Natural killer cell (primary cell): ENCODE measurements at places on chromosomes 3 and 15.

DNA sequence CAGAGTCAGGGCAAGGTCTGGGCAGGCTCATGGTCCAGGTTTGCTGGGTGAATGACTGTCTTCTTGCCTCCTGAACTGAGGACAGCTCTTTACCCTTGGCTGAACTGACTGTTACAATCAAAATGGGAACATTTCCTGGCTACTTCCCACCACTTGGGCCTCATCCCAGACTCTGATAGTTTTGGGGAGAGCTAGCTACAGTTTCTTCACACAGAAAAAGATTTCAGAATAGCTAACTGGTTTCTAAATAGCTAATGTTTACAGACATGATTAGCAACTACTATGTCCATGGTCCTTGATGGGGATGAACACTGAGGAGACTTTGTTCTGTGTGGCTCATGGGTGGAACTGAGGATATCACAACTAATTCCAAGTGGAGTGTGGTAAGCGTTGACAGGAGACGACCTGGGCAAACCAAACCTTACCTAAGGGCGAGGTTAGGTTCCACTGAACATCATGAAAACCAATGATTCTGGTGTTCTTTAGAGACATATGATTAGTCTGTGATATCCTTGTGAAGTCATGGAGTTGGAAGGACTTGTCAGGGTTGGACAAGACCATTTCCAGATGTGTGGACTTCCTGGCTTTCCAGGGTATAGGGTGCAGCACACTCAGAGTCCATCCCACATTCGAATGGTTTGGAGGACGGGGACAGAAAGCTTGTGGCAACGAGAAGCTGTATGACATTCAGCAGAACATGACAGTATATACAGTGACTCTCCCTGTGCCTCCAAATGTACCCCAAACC, 7.3 kb downstream of the ALPK3 start:
- DNase-seq, result no peak

DNA sequence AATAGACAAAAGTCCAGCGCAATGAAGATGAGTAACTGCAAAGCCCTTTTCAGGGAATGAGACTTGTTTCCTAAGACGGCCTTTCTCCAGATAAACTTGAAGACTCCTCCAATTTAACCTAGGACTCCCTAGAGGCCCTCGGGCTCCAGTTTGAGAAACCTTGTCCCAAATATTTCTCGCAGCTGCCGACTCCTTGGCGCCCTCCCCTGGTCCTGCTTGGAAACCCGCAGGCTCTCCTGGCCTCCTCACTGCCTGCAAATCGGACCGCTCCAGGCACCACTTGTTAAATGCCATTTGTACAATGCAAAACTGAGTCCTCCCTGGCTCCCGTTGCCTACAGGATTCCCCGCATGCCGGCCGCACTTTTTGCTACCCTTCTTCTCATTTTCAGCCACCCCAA, 36.8 kb downstream of the MUC4 start:
- no peak for DNase-seq

GRCh38 chr15:99250001-99250400, 620 bp upstream of the TTC23 start:
- DNase-seq, result no peak

DNA sequence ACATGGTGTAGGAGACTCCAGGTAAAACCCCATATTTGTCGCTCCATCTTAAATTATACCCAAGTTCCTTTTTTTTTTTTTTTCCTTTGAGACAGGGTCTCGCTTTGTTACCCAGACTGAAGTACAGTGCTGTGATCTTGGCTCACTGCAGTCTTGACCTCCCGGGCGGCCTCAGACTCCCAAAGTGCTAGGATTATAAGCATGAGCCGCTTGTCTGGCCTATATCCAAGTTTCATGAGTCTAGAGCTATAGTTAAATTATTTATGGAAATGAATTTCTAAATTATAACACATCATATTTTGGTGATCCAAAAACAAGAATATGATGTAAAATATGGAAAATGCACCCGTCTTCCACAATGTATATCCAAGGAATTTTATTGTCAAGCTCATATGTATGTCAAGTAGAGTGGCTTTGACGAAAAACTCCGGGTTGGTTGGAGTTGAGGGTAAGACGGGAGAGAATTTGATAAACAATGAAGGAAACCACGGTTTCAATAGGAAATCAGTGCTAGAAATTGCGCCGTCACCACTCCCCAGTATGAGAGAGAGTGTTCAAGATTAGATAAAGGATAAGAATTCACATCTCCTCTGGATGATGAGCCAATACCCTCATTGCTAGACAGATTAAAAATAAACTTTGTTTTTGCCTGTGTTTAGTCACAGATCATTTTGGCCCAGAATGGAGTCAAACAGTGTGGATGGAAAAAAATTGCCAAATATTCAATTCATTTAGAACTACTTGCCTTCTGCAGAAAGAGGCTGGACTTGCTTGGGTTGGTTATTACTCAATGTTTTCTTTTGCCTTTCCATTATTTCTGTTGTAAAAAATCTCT, 209.2 kb upstream of the NR2F2 start:
- no peak for DNase-seq

- no peak for DNase-seq
Measured at GRCh38 chr3:117734496-117734895, 1024.9 kb downstream of the TUSC7 start.

- DNase-seq, result no peak
Measured at GRCh38 chr3:97674461-97674860, 90.1 kb upstream of the ARL6 start.

- no peak for DNase-seq
Measured at GRCh38 chr3:71135373-71136088, 448.0 kb downstream of the FOXP1 start.

DNA sequence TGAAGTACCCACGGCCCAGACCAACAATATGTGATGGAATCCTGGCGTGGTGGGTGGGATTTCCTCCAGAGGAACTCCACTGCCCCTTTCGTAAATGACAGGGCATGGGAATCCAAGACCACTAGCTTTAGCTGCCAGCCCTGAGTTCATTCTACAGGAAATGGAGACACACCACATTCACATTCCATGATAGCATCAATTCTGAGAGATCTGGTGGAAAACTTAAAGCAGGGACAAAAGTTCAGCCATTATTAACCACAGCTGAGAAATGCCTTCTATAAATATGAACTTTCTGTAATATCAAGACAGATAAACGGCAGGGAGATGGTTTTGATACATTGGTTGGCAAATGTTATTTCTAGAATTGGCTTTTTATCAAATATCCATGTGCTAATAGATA, 98.2 kb downstream of the FBN1 start:
- DNase-seq, result no peak

- DNase-seq, result no peak
Measured at GRCh38 chr3:81936817-81937216, 175.4 kb upstream of the GBE1 start.

- DNase-seq, result no peak
Measured at GRCh38 chr3:3191675-3192285, 12.3 kb upstream of the CRBN start.

GRCh38 chr3:180808823-180809575, 103.5 kb upstream of the FXR1 start:
- no peak for DNase-seq

DNA sequence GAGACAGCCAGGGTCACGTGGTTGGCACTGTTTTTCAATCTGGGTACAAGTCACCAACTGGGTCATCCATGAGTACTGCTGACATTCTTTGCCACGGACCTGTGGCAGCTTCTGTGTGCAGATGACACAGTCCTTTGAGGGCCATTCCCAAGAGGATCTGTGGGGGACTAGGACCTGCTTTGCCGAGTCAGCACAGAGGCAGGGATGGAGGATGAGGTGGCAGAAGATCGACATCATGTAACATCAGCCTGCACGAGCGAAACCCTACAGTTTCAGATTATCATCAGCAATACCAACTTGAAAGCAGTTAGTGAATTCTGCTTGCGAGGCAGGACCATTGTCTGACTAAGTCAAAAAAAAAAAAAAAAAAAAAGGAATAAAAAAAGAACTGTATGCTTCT, 227.7 kb downstream of the FOXP1 start:
- no peak for DNase-seq

GRCh38 chr15:76763554-76763953, 141.6 kb downstream of the SCAPER start:
- no peak for DNase-seq

GRCh38 chr15:92810418-92811138, 89.5 kb upstream of the CHD2 start:
- no peak for DNase-seq

DNA sequence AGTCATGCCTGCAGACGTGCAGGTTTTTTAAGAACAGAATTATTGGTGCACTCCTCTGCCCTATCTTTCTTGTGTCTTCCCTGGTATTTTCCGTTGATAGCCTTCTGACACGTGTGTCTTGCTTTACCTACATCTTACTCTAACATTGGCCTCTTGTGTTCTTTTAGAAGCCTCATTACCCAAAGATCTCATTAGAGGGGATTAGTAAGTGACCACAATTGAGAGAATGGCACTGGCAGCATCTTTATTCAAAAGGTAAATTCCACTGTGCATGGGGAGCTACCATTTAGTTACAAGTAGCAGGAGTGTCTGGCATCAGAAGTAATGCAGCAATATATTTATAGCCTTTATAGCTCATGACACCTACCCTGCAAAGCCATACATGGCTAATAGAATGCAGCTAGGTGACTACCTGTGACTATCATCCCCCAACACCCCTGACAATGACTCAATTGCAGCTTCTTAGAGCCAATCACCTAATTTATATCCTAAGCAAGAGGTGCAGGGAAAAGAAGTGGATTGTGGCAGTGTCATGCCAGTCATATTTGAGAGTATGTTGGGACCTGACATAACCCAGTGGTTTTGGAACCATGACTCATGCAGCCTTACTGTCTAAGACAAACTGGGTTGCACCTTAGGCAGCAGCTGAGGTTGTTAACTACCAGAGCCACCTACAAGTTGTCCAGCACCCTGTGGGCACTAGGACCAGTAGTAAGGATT, 164.8 kb downstream of the GRM7 start:
- DNase-seq, result no peak

GRCh38 chr3:117054556-117054955, 345.0 kb downstream of the TUSC7 start:
- DNase-seq, result no peak

- no peak for DNase-seq
Measured at GRCh38 chr3:193978486-193978885, 157.5 kb upstream of the HES1 start.

DNA sequence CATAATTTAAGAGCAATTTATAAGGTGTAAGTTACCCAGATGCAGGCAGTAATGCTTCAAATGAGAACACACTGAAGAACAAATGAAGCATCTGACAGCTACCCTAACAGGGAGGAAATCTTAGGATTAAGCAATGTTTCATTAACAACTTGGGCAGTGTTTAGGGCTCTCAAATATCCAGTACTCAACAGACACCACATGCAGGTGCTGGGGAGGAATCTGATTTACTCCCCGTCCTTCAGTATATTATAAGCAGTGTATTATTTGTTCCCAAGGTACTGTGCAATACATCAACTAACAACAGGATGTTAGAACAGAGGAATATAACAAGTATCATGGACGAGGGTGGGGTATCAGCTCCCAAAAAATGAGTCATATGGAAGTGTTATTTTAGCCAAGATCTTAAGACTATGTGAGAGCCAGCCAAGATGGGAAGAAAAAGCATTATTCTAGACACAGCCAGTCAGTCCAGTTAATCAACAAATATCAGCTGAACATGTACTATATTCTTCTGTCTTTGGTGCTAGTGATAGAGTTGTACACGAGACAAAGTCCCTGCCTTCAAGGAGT, 20.4 kb downstream of the BTBD1 start:
- DNase-seq, result no peak

DNA sequence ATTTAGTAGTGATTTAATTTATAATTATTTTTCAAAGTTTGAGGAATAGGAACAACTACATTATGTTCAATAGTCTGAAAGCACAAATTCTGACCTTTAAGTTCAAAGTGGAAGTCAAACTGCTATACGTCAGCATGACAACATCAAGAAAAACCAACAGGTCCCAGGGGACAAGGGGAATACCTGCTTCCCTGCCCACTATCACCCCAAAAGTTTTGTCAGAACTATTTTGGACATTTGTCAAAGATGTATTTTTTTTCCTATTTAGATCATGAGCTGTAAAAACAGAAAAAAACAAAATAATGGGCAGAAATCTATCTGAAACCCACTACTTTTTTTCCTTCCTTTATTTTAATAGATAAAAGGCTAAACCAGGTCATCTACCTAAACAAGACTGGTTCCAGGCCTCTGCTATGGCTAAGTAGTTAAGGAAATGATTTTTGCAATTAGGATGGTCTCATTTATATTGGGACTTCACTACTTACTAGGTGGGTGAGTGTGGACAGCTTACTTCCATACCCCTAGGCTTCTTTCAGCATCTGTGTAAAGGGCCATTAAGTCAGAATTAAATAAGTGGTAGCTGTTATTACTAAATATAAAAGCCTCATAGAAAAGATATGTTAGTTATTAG, 746.3 kb downstream of the FHIT start:
- DNase-seq, result no peak

GRCh38 chr3:63631670-63632069, 20.8 kb upstream of the SNTN start:
- DNase-seq, result no peak

DNA sequence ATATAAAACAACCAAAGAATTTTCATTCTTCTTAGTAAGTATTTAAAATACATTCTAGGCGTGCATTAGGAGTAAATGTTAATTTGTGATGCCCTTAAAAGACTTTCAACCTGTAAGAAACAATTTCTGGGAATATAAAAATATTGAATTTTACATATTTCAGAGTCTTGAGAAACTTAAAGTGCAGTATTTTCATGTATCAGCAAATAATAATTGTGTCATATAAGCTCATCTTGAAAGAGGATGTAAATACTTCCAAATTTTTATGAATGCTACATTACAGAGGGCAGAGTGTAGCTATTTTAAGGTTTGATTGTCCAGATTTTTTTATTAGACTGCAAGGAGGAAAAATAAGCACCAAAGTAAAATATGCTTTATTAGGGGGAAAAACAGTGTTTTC, 207.1 kb downstream of the VPS13C start:
- DNase-seq, result no peak

DNA sequence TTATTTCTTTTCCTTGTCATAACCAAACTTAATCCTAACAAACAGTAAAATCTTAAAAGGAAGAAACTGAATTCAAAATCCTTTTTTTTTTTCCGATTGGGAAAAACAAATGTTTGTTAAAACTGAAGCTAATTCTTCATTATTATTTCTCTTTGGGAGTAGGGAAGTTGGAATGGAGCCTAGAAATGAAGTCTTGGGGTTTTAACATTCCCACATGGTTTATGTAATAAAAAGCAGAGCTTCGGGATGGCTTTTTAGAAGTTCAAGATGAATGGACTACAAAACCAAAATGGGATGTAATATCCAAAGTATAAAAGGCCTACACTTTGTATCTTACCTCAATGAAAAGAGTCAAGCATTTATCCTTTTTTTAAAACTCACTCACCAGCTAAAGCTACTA, 189.0 kb upstream of the TMC3 start:
- DNase-seq, result no peak

DNA sequence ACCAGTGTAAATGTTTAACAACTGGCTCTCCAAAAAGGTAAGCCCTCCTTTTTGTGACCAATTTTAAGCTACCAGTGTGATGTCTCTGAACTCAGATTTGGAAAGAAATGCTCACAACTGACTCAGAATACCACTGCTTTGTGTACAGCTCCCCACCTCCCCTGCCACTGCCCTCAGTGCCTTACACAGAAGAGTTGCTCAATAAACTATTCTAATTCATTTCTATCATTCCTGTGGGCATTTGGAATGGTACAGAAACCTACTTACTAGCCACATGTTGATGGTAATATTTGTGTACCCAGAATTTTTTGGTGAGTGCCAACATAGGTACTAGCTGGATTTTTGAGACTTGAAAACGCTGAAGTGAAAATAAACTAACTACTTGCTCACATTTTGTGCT, 16.0 kb downstream of the LRRN1 start:
- DNase-seq, result no peak

- no peak for DNase-seq
Measured at GRCh38 chr3:114848643-114849350, 298.3 kb downstream of the ZBTB20 start.

GRCh38 chr15:48285329-48286214, 45.7 kb upstream of the DUT start:
- no peak for DNase-seq
